ENCODE measurements at places on chromosomes 16 and 17. TPM values are rescaled to one million over a fixed set of nuclear protein-coding genes. Genes with fewer than 3 reads are reported as not detected.

DNA sequence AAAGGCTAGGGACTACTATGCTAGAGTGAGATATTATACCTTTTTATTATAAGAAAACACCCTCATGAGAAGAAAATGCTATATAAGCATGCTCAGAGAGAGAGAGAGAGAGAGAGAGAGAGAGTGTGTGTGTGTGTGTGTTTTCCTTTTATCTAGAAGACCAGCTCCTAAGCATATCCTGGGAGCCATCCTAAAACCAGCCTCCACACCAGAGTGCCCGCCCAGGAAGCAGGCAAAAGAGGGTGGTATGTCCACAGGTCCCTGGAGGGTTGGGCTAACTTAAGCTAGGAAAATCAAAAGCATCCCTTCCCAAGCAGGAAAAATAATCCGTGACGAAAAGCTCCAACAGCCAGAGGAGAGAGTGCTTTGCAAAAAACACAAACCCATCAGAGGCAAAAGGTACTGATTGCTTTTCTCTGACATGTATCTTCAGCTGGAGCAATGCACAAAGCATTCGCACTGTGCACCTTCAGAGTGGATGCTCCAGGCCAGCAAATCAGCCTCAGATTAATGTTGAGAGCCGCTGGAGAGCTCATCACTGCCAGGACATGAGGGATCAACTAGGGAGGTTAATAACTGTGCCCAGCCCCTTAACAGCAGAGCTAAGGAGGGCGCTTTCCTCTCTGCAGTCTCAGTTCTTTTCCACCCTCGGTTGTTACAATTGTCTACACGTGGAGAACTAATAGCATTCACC, 125.1 kb downstream of the SLC39A11 start:
- H3K4me1 ChIP-seq = no peaks in the 10 kb centered on the region
- no peak for DNase-seq
- H3K27ac ChIP-seq = no peak overlapping the region
- H3K27me3 ChIP-seq = no peaks in the 10 kb centered on the region
- H3K4me3 ChIP-seq = no peak overlapping the region

DNA sequence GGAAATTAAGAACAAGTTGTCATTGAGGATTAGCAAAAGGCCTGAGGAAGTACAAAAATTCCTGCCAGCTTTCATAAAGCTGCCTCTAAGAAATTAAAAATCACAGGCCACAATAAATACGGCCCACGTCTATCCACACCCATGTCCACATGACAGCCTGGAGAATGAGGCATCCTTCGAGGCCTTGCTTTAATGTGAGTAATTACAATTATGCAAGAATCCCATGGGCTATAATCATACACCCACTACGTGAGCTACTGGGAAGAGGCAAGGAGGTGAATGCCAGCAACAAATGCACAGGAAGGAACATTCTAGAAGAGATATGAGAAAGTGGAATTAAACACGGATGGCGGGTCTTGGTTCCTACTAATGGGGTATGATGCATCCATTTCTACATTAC, 65.4 kb upstream of the ZFHX3 start:
- H3K27me3 ChIP-seq = no peaks in the 10 kb centered on the region
- no peaks in the 10 kb centered on the region for H3K36me3 ChIP-seq
- no peak for DNase-seq
- no peak overlapping the region for H3K27ac ChIP-seq
- no peaks in the 10 kb centered on the region for H3K4me1 ChIP-seq

- H3K36me3 ChIP-seq = no peaks in the 10 kb centered on the region
- peaks cover 25% of the 10 kb centered on the region for H3K4me1 ChIP-seq
- peak; percentile 43 for DNase-seq
- no peak overlapping the region for H3K4me3 ChIP-seq
- no peaks in the 10 kb centered on the region for H3K27me3 ChIP-seq
- H3K27ac ChIP-seq = peak overlapping the region; percentile 76
Observed at GRCh38 chr17:78324391-78325075, 35.3 kb downstream of the SOCS3 start.

DNA sequence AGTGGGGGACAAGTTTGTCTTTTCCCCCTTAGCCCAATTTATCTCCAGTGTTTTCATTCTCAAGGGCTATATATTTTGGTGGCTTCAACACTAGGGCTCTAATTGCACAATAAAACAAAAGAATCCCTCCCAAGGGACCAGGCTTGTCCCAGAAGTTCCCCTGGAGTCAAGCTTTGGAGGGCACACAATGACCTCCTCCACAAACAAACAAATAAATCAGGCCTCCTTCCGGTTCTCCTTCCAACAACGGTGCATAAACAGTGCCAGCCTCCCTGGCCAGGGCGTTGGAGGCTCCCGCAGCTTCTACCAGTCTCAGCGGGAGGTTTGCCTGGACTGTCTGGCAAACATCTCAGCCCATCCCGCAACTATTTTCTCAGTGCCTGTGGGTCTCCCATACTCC, 188.0 kb upstream of the FOXF1 start:
- no peak overlapping the region for H3K27ac ChIP-seq
- no peak overlapping the region for H3K4me3 ChIP-seq
- no peak for DNase-seq
- H3K36me3 ChIP-seq = no peaks in the 10 kb centered on the region
- no peaks in the 10 kb centered on the region for H3K4me1 ChIP-seq

DNA sequence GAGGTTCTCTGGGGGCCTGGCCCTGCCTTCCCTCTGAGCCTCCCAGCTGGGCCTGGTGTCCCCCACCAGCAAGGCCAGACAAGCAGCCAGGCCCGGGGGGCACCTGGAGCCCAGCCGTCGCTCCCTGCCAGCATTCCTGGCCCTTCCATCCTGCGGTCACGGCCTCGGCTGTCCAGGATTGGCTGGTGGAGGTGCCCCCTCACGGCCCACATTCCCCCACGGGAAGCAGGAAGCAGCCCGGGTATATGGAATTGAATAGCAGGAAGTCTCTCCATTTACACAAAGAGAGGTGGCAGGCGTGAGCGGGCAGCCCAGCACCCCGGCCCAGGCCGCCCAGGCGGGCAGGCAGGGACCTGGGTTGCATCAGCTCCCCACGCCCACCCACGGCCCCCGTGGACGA, 14.5 kb downstream of the TRAF7 start:
- no peak overlapping the region for H3K27ac ChIP-seq
- no peak for DNase-seq
- no peaks in the 10 kb centered on the region for H3K4me1 ChIP-seq

GRCh38 chr17:71764505-71764904, 356.3 kb upstream of the SOX9 start:
- no peaks in the 10 kb centered on the region for H3K4me1 ChIP-seq
- H3K36me3 ChIP-seq = no peaks in the 10 kb centered on the region
- DNase-seq = peak; percentile 6
- no peaks in the 10 kb centered on the region for H3K27me3 ChIP-seq

DNA sequence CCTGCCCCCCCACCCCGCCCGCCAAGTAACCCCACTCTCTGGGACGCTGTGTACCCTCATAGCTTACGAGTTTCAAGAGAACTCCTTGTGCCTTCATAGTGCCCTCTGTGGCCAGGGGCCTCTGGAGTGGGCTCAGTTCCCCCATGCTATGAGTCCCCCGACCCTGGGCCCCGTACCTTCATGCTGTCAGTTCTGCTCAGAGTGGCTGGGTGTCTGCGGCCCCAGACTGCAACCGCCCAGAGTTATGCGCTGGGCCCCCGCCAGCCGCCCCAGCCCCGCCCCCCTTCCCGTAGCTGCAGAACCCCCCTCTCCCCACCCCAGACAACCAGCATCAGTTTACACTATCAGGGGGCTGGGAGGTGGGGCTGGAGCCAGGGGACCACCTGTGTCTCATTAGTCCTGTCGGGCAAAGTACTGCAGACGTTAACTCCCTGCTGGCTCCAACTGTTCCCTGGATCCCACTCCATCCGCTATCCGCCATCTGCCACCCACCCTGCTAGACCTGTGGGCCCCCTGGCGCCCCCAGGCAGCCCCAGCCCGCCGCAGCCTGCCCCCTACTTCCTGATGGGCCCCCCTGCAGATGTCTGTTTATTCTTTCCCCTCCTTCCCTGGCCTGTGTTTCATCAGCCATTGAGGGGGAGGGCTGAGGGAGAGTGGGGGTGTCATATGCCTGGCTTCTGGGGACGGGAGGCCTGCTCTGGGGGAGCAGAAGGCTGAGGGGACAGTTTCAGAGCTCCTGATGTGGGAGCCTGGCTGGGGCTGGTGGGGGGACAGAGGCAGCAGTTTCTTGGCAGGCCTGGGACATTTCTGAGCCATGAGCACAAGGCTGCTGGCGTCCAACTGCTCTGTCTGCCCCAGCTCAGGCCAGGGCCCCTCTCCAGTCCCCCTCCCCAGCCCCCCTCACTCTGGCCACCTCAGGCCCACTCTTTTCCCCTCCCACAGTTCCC, at the start of gene MFAP4:
MFAP4 (minus strand) TSS at position 217 of the 947 bp plus-strand sequence; CDS start at position 182, 35 bp downstream.
- peaks cover 4% of the 10 kb centered on the region for H3K4me1 ChIP-seq
- H3K27me3 ChIP-seq = no peaks in the 10 kb centered on the region
- peaks cover 5% of the 10 kb centered on the region for H3K36me3 ChIP-seq
- no peak for DNase-seq
- H3K4me3 ChIP-seq = no peak within 1 kb of the TSS
- H3K27ac ChIP-seq = no peak within 1 kb of the TSS

DNA sequence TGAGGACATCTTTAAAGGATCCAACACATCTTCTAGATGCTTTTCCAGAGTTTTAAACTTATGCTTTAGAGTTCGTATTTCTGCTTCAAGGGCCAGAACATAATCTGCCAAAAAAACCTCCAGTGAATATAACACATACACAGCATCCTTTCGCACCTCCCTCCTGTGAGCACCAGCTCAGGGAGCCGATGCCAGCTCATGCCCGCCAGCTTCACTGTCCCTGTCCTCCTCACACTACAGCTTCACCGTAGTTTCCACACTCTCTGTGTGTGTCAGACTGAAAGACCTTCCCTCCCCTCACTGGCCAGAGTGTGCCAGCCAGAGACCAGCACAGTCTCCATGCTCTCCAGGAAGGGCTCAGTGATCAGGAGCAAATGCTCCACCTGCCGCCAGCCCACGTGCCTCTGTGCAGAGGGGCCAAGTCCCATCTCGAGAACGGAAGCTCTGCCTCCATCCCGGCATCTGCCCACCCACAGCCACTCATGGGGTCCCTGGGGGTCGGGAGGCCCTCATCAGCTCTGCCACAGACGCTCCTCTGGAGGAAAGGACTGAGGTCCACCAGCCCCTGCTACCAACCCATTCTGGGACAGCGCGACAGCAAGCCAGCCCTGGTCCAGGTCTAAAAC, 40.8 kb downstream of the CCDC57 start:
- peaks cover 26% of the 10 kb centered on the region for H3K36me3 ChIP-seq
- no peaks in the 10 kb centered on the region for H3K27me3 ChIP-seq
- no peak for DNase-seq
- peaks cover 3% of the 10 kb centered on the region for H3K4me1 ChIP-seq
- H3K4me3 ChIP-seq = no peak overlapping the region

DNA sequence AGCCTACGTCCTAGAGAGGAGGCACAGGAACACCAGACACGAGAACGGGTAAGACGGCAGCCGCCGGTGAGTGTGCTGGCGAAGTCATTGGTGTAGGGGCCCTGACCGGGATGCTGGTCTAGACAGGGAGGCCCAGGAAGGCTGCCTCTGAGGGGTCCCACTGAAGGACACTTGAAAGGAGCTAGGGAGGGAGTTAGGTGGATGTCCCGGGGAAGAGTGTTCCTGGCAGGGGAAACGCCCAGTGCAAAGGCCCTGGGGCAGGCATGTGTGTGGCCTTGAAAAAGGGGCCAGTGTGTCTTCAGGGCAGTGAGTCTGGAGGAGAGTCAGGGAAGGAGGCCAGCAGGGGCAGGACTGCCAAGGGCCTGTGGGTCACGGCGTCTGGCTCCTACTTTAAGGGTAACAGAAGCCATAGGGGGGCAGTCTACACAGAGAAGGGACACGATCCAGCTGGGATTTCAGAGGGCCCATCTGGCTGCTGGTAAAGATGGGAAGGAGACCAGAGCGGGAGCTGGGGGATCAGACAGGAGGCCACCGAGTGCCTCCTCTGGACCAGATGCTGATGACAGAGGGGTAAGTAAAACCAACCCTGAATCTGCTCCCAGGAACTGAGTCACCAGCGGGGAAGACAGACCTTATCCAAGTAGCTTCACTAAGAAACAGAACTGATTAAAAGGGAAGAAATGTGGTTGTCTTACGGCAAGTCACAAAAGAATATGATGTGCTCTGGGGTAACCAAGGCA, 115.9 kb downstream of the LITAF start:
- no peak for DNase-seq
- H3K4me3 ChIP-seq = no peak overlapping the region
- H3K4me1 ChIP-seq = no peaks in the 10 kb centered on the region

GRCh38 chr16:4015275-4016004, 100.8 kb downstream of the ADCY9 start:
- H3K27ac ChIP-seq = no peak overlapping the region
- no peaks in the 10 kb centered on the region for H3K36me3 ChIP-seq
- peaks cover 5% of the 10 kb centered on the region for H3K4me1 ChIP-seq
- H3K27me3 ChIP-seq = no peaks in the 10 kb centered on the region
- no peak for DNase-seq

DNA sequence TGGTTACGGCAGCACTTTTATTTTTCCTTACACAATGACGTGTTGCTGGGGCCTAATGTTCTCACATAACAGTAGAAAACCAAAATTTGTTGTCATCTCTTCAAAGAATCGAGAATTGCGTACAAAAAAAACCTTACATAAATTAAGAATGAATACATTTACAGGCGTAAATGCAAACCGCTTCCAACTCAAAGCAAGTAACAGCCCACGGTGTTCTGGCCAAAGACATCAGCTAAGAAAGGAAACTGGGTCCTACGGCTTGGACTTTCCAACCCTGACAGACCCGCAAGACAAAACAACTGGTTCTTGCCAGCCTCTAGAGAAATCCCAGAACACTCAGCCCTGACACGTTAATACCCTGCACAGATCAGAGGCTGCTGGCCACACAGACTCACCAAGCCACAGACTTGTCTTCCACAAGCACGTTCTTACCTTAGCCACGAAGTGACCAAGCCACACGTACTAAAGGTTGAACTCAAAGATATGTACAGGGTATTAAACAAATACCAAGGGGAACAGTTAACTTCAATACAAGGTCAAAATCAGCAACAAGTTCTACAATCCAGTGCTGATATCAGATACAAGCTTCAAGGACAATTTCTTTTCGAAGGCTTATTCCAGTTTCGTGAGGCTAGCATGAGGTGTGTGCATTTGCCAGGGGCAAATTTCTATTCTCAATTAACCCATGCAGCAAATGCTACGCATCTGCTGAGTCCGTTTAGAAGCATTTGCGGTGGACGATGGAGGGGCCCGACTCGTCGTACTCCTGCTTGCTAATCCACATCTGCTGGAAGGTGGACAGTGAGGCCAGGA, 2.4 kb downstream of the ACTG1 start:
- H3K4me3 ChIP-seq = peak overlapping the region; percentile 97
- H3K27me3 ChIP-seq = no peaks in the 10 kb centered on the region
- H3K36me3 ChIP-seq = peaks cover 45% of the 10 kb centered on the region
- H3K4me1 ChIP-seq = peaks cover 12% of the 10 kb centered on the region

DNA sequence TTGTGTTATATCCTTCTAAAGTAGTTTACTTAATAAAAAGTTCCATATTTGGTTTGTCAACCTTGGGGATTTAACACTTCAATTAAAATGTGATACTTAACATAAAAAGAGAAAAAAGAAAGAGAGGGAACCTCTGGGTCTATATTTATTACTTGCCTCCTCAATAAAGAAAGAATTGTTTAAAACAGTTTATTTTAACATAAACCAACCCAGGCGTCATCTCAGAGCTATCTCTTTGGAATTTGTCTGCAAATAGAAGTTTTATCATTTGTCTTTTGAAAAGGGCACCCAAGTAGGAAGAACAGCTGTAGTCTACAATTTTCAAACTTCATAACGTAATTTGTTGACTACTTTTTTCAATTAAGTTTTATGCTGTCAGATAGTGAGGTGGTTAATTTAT, 364.1 kb downstream of the KCNJ2 start:
- H3K4me3 ChIP-seq = no peak overlapping the region
- H3K36me3 ChIP-seq = no peaks in the 10 kb centered on the region
- H3K4me1 ChIP-seq = no peaks in the 10 kb centered on the region
- no peaks in the 10 kb centered on the region for H3K27me3 ChIP-seq
- DNase-seq = no peak
- no peak overlapping the region for H3K27ac ChIP-seq

The CEP131 gene
- 7.6 TPM for total RNA-seq

The ZDHHC1 gene
- total RNA-seq = 0.98 TPM

The MPV17L gene
- not detected for total RNA-seq

The CNGB1 gene
- not detected for total RNA-seq

The RHOT2 gene
- 130 TPM for total RNA-seq
